ENCODE measurements at places on chromosomes 1 and 21.

DNA sequence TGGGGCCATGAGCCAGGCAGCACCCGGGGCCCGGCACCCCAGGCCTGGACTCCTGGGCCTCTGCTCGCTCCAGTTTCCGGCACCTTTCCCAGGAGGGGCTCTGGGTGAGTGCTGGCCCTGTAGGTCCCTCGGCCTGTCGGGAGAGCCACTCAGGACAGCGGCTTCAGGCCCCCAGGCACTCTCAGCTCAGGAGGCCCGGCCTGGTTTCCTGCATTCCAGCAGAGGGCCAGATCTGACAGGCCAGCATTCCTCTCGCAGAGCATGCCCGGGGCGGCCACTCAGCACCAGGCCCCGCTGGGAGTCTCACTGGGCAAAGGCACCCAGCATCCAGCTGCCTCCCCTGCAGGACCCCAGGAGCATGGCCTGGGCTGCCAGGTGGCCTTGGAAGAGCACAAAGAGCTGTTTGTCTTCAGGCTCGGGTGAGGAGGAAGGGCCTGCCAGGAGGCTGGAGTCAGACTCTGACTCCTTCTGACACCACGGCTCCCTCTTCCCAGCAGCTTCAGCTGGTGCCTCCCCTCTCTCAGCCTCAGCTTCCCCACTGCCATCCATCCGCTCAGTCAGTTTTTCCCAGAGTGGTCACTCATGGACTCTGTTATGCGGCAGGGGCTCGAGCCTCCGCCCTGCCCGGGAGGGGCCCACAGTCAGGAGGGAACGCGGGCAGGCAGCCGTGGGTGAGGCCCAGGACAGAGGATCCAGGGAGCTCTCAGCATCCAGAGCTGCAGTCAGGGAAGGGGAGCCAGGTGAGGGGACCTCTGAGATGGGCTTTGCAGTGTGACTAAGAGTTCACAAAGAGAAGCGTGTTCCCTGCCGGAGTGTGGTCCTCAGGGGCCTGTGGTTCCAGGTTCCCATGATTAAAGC, 51.7 kb downstream of the WNT9A start:
- DNase-seq = no peak

DNA sequence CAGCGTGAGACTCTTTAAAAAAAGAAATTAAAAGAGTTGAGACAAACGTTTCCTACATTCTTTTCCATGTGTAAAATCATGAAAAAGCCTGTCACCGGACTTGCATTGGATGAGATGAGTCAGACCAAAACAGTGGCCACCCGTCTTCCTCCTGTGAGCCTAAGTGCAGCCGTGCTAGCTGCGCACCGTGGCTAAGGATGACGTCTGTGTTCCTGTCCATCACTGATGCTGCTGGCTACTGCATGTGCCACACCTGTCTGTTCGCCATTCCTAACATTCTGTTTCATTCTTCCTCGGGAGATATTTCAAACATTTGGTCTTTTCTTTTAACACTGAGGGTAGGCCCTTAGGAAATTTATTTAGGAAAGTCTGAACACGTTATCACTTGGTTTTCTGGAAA, 31.2 kb downstream of the IFNAR1 start:
- DNase-seq = no peak

DNA sequence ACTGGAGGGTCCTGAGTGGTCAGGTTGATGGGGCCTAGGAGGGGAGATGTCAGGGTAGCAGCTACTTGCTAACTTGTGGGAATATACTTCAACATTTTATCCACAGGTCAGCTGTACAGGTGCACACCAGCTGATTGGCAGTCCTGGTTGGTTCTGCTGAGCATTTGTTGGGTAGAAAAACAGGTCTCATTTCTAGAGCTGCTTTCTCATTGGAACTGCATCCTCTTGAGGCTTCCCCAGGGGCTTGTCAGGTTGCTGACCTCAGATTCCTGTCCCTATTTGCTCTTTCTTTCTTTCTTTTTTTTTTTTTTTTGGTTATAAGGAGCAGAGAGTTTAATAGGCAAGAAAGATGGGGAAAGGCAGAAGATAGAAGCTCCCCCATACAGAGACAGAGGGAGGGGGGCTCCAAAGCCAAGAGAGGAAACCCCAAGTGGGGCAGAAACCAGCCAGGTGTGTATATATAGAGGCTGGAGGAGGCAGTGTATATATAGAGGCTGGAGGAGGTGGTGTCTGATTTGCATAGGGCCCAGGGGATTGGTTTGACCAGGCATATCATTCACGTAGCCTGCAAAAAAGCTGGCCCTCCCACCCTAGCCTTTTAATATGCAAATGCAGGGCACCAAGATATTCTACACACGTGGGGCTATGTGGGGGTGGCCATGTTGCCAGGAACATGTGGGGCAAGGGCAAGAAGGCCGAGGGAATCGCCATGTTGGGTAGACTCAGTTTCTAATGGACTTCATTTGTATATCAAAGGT, 57.3 kb upstream of the STUM start:
- DNase-seq = no peak

GRCh38 chr1:211355873-211356272, 29.2 kb downstream of the TRAF5 start:
- DNase-seq = no peak

- DNase-seq = no peak
Observed at GRCh38 chr1:198072177-198072576, 84.6 kb upstream of the NEK7 start.

Measured in neuronal stem cell (in vitro differentiated cells).